Uterus (tissue), 4 donors: ENCODE measurements at places on chromosomes 5 and 9. TPM values are rescaled to one million over a fixed set of nuclear protein-coding genes. Genes with fewer than 3 reads are reported as not detected.

The MCIDAS gene
- total RNA-seq = not detected

The IRGM gene
- total RNA-seq = not detected

The PLAC8L1 gene
- total RNA-seq = not detected

The GABBR2 gene
- under 0.01 TPM for total RNA-seq

The RUSC2 gene
- 60.2 TPM for total RNA-seq

- no peak for DNase-seq
Observed at GRCh38 chr5:1883120-1883924, 597 bp upstream of the IRX4 start.

DNA sequence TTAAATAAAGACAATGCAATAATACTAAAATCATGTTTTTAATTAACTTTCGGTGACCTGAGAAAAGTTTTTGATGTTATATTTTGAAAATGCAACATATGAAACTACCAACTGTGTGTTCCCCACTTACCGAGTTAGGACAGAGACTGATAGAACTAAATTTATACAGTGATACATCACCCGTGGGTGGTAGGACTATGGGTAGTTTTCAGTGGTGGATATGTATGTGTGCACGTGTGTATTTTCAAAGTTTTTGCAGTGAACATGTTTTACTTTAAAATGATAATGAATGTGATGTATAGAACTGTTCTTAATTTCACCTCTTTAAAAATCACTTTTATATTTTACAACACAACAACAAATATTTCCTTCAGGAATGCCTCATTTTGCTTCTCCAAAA lies 25.0 kb upstream of the ACO1 start:
- DNase-seq = no peak

DNA sequence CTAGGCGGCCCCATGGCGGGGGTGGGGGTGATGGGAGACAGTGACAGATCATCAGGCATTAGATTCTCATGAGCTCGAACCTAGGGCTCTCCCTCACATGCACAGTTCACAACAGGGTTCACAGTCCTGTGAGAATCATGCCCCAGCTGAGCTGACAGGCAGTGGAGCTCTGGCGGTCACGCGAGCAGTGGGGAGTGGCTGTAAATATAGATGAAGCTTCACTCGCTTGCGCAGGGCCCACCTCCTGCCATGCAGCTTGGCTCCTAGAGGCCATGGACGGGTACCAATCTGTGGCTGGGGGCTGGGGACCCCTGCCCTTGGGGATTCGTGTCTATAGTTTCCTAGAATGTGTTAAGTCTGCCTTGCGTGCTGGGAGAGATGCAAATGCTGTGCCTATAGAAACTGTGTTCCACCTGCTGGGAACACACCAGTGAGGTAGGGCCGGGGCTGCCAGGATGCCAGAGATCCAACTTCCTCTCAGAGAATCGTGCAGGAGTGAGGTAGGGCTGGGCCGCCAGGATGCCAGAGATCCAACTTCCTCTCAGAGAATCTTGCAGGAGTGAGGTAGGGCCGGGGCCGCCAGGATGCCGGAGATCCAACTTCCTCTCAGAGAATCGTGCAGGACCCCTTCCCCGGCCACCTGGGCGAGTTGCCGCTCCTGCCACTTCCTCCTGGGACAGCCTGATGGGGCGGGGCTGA lies 14.1 kb upstream of the EXOC3 start:
- no peak for DNase-seq

GRCh38 chr5:74763504-74763903 lies 3.4 kb downstream of the GFM2 start:
- DNase-seq = no peak

DNA sequence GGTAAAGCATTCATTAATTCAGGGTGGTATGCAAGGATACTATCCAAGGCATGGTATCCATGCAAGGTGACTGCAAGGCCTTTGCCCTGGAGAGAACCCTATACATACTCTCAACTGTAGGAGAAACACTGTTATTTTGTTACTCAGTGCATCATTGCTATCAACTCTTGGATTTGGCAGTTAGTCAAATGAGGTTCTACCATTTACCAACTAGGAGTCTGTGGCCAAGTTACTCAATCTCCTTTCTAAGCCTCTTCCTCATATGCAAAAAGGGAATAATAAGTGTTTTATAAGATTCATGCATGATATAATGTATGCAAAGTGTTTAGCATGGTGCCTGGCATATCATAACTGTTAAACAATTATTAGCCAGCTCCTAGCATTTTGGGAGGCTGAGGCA lies 4.0 kb downstream of the PCDHGC3 start:
- DNase-seq = no peak

- DNase-seq = no peak
Observed at GRCh38 chr5:173326501-173326960, 1.7 kb downstream of the STC2 start.

GRCh38 chr9:126671381-126671831 lies 57.7 kb downstream of the LMX1B start:
- DNase-seq = no peak

DNA sequence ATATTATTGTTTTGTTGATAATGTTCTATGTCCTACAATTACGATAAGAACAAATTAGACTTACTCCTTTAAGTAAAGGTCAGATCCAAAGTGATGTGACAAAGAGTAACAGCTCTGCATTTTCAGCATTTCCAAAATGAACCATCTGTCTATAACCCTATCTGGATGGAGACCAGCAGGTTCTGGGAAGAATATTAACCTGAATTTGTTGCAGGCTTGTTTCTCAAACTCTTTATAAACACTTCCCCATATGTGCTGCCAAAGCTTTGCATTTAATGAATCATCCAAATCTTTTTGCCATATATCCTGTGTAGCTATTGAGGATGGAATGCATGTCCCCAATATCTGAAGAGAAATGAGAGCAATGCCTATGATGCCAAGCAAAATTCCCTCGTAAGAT lies 198.9 kb upstream of the SLC27A6 start:
- no peak for DNase-seq

DNA sequence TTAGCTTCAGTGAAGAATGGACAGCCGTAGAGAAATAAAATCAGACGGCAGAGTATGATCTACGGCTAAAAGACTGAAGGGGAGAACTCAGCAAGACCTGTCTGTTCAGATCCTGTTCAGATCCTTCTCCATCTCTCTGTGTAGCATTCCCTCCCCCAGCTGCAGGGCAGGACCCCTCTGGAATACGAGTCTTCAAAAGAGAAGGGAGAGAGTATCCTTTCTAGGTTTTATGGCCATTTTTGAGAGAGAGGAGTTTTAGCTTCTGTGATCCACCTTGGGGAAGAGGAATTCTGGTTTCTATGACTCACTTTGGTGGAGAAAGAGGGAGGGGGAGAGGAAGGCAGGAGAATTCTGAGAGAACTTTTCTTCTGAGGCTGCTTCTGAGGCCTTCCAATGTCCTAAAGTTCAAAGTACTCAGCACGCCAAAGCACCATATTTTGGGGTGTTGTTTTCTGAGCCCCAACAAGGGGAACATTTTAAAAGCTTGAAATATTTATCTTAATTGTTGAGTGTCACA lies 194.4 kb upstream of the TLE4 start:
- no peak for DNase-seq

DNA sequence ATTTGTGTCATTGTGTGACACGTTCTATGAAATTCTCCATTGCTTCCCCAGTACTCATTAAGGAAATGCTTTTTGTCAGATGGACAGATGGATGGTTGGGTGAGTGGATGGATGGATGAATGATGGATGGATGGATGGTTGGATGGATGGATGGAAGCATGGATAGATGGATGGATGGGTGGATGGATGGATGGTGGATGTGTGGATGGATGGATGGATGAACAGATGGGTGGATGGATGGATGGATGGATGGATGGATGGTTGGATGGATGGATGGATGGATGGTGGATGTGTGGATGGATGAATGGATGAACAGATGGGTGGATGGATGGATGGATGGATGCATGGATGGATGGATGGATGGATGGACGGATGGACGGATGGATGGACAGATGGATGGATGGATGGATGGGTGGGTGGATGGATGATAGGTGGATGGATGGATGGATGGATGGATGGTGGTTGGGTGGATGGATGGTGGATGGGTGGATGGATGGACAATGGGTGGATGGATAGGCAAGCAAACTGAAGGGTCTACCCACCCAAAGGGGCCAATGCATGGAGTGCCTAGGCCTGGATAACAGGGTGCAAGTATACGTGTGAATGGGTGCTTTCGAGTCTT lies 24.0 kb upstream of the GTF3C5 start:
- DNase-seq = no peak

DNA sequence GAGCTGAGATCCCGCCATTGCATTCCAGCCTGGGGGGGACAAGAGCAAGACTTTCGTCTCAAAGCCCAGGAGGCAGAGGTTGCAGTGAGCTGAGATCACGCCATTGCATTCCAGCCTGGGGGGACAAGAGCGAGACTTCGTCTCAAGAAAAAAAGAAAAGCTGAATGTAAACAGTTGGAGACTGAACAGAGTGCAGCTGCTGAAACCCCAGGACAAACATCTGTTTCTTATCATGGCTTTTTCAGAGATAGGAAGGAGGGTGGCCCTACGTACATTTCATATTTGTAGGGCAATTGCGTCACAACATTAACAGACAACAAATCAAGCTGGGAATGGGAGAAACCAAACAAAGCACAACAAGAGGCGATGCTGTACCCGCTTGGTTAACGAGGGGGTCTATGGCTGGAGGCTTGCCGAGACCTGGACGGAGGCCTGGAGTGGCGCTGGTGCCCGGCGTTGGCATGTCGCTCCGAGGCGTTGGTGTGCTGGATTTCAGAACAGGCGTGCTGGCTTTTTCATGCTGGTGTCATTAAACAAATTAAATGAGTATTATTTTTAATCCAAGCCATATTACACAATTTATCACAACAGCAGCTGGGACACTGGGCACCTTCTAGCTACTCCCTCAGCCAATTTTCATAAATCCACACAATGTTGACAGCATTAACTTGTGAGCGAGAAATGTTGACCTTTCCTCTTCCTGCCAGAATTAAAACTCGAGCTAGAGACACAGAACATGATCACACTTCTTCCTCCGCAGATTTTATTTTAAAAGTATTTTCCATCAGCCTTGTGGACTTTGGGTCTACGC lies 76.1 kb downstream of the TLE1 start:
- peak; percentile 76 for DNase-seq

GRCh38 chr5:59109383-59109782 lies 526.5 kb downstream of the RAB3C start:
- DNase-seq = no peak

DNA sequence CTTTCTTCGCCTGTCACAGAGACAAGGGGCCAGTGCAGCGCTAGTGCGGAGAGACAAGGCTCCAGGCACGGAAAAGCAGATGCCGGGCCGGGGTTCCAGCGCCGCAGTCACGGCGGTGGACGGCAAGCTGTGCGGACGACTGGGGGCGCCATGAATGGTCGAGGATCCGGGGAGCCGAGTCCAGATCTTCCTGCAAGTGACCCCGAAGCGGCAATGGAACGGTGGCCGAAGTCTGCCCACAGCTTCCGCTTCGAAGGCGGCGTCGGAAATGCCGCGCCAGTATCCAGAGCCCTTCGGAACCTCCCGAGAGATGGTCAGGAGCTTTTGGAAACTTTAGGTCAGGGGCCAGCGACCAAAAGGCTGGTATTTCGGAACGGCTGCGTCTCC lies 601 bp upstream of the FAF2 start:
- no peak for DNase-seq

GRCh38 chr9:130665431-130666392 lies 1.3 kb downstream of the PRDM12 start:
- no peak for DNase-seq

- DNase-seq = no peak
Observed at GRCh38 chr9:137759117-137759516, 118.5 kb upstream of the CACNA1B start.

DNA sequence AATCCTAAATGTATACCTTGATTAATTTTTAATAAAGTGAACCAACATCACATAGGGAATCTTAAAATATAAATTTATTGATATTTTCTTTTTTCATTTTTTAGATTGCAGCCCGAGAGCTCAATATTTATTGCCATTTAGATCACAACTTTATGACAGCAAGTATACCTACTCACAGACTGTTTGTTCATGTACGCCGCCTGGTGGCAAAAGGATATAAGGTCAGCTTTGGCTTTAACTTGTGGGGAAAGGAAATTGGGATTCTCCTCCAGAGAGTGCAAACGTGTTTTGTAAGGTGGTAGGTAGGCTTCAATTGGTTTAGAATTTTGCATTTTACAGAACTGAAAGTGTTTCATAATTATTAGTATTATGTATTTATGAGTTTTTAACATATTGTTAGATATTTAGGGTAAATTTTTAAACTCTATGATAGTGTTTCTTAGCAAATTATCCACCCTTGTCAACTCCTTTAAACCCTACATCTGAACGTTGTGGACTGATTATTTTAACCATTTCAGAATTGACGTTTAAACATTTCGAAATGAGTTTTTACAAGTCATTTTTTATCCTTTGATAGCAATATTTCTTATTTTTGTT lies 17.5 kb upstream of the DHFR start:
- DNase-seq = peak; percentile 47

GRCh38 chr5:173563246-173563645 lies 53.2 kb downstream of the BOD1 start:
- no peak for DNase-seq

DNA sequence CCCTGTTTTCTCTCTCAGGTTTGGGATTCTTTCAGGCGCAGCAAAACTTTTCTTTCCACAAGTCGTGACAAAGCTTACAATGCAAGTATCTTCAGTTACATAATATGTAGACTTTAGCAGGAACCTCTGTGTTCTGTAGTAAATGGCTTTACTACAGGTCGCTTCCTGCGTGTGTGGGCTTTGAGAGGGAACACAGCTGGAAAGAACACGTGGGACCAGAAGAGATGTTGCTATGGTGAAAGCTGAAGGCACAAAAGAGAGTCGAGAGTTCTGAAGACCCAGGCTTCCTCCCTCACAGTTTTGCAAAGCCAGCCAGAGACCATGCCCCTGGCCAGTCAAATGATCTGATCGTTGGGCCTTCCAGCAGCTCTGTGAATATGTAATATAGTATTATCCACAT lies 4.0 kb downstream of the ANKRD55 start:
- DNase-seq = no peak

DNA sequence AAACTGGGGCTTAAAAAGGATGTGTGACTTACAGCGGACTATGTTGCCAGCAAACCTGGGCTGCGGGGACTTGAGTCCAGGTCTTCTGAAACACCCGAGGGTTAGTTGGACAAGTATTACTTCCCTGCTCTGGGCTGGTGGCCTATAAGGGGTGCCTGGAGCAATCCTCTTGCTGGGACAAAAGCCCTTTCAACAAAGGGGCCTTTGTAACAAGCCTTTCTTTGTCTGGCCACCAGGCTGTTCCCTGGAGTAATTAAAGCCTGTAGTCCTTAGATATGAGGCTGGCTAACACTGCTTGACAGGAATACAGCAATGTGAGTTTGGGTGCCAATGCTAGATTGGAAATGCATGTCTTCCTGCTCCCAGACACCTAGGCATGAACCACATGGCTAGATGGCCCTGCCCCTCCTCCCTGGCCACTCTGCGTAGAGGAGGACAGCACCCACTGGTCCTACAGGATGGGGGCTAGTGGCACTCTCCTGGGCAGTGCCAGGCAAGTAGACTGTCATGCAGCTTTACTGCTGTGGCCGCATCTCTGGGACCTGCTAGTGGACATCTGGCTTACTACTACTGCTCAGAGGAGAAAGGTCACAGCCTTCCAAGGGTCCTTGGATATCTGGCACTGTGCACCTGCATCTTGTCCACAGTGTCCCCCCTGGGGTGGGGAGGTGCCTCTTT lies 343.1 kb downstream of the ZSWIM6 start:
- no peak for DNase-seq

GRCh38 chr5:11023945-11024344 lies 262.9 kb upstream of the DAP start:
- DNase-seq = no peak
